GM20000 (cell line): ENCODE measurements at places on chromosomes 4 and X.

GRCh38 chrX:74510401-74510800 is 89.1 kb downstream of the SLC16A2 start:
- DNase-seq: no peak

GRCh38 chr4:137909529-137910309 is 332.4 kb downstream of the SLC7A11 start:
- DNase-seq: no peak

DNA sequence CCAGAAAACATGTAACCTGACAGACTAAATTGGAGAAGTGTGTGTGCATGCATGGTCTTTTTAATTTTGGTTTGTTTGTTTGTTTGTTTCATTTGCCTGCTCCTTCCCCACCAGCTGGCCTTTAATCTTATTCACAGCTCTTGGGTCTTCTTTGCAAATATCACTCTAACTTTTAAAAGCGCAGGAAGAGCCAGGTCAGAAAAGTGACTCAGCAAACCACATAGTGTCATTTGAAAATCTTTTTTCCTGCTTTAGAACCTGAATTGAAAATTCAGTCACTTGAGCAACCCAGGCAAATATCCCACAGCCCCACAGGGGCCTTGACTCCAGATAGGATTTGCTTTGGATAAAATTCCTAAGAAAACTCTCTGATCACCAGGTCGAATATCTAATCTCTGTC is 4.6 kb downstream of the TMEM255A start:
- DNase-seq: no peak

GRCh38 chr4:148454835-148455234 is 12.6 kb upstream of the NR3C2 start:
- no peak for DNase-seq

DNA sequence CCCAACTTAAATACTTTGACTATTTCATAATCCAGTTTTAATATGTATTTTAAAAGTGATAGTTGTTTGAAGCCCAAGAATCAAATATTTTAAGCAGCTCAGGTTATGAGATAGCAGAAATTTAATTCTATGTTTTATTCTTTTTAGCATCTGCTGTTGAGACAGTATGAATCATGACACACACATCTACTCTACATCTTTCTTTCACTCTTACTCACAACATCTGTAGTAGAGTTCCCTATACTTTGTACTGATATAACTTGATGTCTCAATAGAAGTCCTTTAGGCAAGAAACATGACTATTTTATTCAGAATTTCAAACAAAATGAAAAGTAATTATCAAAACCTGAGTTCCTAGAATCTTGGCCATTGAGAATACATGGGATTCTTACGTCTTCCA is 187.9 kb upstream of the GNPDA2 start:
- DNase-seq: no peak

DNA sequence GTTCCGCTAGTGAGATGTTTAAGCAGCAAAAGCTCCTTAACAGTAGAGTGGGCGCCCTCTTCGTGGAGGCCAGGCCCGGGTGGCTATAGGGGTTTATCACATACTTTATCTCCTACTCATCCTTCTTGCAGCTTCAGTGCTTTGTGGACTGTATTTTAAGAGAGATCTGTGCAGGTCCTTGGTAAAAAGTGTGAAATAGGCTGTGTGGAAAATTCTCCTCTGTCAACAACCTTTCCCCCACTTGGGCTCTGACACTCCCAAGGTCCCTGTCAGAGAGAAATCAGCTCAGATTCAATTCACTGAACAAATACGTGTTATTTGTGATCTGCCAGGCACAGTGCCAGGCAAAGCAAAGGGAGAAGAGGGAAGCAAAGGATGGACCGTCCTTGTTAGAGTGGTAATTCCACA is 214.3 kb upstream of the PPARGC1A start:
- DNase-seq: no peak

DNA sequence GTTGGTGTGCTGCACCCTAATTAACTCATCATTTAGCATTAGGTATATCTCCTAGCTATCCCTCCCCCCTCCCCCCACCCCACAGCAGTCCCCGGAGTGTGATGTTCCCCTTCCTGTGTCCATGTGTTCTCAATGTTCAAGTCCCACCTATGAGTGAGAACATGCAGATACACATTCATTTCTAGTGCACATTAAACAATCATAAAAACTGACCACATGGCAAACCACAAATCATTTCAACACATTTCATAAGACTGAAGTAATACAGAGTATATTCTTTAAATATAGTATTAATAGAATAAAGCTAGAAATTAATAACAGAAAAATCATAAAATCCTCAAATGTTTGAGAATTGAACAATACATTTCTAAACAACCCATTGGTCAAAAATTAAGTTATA is 34.1 kb downstream of the PRKG2 start:
- no peak for DNase-seq

DNA sequence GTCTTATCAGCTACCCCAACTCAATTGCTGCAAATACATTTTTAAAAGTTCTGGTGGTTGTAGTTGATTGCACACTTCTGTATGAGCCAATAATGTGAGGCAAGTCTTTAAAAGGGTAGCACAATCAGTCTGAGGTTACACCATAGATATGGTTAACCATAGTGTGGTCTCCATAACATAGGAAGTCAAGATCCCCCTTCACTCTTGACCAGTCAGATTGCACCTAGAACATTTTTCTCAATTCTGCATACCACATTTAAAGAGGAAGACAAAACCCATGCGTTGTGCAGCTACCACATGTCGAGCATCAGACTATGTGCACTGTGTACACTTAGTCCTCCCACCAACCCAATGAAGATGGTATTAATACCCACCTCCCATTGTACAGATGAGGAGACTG is 26.5 kb upstream of the CYBB start:
- no peak for DNase-seq

DNA sequence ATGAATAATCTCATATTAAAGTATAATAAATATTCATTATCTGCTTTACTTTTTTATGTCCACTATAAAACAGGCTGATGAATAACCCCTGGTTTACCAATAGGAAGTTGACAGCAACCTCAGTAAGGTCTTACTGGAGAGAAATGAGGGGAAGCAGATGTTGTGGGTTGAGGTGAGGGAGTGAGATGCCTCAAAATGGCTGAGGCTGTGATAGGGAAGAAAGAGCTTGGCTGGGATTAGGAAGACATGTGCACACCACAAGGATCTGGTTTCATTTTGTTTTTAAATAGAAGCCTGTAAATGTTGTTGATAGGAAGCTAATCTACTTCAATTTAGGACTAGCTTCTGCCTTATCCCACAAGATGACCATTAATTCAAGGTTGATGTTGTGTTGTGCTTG is 14.4 kb upstream of the CYBB start:
- no peak for DNase-seq

DNA sequence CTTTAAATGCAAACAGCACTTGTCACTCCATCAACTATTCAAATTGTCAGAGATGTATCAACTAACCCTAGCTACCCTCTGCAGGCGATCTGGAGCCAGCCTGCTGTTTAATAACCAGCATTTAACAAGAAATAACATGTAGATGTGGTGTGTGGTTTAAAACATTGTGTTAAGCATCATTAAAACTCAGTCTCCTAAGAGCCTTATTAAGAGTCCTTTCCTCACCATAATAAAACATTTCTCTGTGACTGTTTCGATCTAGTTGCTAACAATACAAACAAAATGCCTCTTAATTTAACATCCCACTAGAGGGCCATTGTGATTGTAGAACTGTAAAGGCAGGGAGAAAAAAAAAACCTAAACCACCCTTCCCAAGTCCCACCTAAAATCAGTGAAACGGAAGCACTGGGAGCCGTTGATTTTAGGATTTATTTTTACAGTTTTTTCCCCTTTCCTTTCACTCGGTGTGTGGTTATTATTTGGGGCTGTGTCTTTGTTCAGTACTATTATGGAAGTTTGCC is 708.6 kb downstream of the C4orf33 start:
- DNase-seq: no peak

DNA sequence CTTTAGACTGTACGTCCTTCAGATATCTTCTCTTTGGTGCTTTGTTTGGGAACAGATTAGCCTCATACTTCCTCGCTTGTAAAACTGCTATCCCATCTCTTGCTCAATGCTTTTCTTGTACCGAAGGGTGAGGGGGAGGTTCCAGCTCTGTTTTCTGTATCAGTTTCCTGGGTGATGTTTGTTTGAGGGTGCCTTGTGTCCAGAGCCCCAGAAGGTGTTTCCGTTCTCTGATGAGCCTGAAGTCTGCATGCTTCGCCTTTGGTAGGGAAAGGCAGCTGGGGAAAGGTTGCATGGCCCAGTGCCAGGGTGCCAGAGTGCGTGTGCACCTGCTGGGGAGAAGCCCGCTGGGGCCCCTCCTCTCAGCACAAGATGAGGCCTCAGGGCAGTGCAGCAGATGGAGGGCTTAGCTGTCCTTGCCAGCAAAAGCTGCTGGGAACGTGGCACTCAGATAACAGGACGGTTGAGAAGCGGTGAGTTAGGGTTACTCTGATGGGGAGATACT is 73.7 kb downstream of the TBL1X start:
- DNase-seq: no peak

GRCh38 chrX:118493653-118494297 is 1.8 kb upstream of the DOCK11 start:
- no peak for DNase-seq

GRCh38 chr4:179399054-179399782 is 1957.0 kb upstream of the AGA start:
- no peak for DNase-seq

DNA sequence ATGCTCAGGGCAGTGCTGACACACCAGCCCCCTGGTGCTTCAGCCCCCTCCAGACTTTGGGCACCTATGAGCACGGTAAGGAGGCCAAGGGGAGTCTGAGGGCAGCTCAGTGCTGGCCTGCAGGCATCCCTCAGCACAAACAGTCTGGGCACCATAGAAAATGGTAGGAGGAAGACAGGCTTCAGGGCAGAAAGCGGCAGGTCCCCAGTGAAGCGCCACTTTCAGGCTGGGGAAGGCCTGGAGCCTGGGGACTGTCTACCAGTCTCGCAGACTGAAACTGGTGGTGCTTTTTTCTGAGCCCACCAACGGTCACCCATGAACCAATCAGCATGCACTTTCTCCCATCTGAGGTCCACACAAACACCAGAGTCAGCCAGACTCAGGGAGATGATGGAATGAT is 1074.7 kb downstream of the PCDH18 start:
- no peak for DNase-seq

GRCh38 chrX:84907324-84907968 is 96.2 kb upstream of the APOOL start:
- DNase-seq: no peak

DNA sequence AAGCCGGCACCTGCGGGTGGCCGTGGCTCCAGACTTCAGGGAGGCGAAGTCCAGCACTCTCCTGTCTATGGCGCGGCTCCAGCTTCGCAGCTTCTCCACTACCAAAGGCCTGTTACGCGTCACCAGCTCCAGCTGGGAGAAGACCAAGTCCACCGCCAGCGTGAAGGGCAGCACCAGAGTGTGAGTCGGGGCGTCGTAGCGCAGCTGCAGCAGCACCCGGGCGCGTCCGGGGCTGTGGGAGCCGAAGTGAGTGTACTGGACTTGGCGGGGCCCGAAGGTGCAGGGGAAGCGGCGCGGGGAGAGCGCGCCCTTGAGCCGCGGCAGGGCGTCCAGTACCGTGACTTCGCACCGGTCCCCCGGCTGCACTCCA is 444 bp downstream of the FREM3 start:
- DNase-seq: no peak

DNA sequence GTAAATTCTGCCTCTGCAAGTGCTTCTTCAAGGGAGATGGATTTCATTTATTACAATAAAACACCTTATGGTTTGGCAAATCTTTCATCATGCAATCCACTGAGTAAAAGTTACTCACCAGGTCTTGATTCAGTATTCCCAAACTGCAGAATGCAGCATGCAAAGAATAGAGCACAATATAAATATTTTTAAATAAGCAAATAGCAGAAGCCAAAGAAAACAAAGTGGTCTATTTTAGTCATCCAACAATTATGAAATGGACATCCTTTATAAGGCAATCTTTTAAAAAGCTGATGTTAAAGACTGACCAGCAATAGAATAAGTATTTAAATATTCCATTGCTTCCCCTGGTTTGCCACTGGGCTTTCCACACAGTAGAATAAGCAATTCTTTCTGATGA is 59.5 kb downstream of the SLC39A8 start:
- DNase-seq: no peak

GRCh38 chrX:132463411-132463810 is 25.4 kb downstream of the MBNL3 start:
- no peak for DNase-seq

DNA sequence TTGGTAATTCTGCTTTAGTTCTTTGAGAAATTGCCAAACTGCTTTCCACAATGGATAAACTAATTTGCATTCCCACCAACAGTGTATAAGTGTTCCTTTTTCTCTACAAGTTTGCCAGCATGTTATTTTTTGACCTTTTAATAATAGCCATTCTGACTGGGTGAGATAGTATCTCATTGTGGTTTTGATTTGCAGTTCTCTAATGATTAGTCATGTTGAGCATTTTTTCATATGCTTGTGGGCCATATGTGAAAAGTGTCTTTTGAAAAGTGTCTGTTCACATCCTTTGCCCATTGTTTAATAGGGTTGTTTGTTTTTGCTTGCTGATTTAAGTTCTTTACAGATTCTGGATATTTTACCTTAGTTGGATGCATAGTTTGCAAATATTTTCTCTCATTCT is 25.9 kb downstream of the ENPEP start:
- DNase-seq: no peak

DNA sequence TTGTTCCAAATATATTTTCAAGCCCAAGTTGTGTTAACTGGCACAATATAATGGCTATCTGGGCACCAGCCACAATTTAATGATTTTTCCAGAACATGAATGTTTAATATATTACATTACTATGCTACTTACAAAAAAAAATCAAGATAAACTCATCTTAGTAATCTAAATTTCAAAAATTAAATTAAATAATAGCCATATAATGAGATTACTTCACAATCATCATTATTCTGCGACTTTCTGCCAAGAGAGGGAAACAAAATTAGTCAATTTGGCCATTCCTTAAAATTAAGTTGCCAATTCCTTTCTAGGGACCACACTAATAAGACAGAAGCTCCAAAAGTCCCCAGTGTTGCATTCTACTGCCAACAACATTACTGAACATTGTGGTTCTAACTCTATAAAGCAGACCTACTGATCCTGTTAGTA is 7.5 kb downstream of the NEK1 start:
- no peak for DNase-seq

- no peak for DNase-seq
Measured at GRCh38 chrX:15664487-15665444, at the start of gene CLTRN. TSS of gene CLTRN (minus strand) at chrX:15664805. CDS start at chrX:15664775, 30 bp downstream.

- no peak for DNase-seq
Measured at GRCh38 chrX:20500171-20500865, 233.6 kb upstream of the RPS6KA3 start.

DNA sequence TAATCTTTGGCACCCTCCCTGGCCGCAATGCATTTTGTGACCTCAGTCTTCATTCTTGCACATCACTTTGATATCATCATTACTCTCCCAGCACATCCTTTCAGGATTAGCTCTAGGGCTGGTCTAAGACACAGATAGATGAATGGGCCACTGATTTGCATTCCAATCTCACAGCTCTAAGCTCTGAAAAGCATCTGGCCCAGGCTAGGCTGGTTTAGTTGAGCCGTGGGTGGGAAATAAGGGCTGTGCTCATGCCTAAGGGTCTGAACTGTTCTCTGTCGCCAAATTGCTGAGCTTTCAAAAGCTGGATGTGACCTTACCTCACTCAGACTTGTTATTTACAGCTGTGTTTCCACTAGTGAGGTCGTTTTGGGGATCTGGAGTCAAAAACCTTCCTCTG is 30.0 kb upstream of the SLC9A7 start:
- DNase-seq: no peak

GRCh38 chrX:79162076-79162475 is 17.6 kb downstream of the GPR174 start:
- DNase-seq: no peak
